ENCODE measurements at places on chromosomes 6 and 20.

- DNase-seq: no peak
Measured at GRCh38 chr6:84093441-84094435, 60.2 kb downstream of the MRAP2 start.

- no peak for DNase-seq
Measured at GRCh38 chr6:16757332-16757731, 3.9 kb downstream of the ATXN1 start.

DNA sequence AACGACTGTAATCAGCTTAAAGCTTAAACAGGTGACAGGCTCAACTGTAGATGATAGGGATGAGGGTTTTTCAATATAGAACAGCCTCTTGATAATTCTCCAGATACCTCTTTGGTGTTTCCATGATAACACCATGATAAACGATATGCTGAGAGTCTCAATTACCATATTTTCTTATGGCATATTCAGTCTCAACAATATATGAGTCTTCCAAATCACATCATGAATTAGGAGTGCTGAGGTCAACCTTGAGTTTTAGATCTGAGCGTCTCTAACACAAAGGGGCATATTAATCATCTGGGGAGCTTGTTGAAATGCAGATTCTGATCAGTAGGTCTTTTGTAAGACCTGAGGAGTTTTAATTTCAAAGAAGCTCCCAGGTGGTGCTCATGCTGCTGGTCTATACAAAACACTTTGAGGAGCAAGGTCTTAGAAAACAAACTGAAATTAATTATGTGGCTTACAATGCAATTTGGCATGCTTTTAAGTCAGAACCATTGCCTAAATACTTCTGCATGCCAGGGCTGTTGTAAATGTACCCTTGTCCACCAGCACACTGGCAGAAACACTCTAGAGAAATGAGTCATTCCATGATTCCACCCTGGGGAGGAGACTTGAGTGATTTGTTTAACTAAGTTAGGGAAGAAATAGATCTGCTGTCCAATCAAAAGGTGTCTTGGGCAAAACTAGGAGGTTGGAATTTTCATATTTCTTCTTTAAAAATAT lies 49.6 kb downstream of the PTCHD4 start:
- no peak for DNase-seq

DNA sequence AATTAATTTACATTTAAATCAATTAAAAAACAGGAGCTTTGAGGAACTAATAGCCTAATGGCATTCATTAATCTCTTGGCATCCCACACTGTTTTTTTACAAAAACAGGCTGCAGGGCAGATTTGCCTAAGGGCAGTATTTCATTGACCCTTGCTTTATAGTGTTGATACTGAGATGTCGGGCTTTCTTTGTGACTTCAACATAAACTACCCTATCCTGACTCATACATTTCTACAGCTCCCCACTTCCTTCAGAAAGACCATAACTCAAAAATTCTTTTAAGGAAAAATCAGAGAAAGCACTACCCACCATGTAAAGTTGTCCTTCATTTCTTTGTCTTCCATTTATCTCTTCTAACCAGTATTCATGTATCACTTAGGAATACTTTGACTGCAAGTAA lies 92.2 kb upstream of the NT5E start:
- DNase-seq: no peak

DNA sequence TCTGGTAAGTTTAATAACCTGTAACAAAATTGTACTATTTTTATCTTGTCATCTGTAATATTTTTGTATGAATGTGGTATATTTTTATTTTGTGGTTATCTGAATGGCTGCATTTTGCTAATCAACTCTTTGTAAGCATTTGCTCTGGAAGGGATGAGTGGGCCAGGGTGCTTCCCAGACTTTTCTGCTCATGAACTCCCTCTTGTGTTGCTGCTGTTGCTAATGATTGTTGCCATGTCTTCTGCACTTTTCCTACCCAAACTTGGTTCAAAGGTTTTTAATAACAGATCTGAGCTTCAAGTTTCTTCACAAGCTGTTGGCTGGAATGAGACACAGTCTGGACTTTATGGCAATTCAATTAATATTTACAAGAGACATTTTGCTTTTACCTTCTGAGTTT lies 1005.7 kb downstream of the HACE1 start:
- no peak for DNase-seq

GRCh38 chr6:149077208-149077607 lies 240.3 kb upstream of the TAB2 start:
- DNase-seq: peak; percentile 90

- no peak for DNase-seq
Measured at GRCh38 chr6:121657972-121658371, 222.5 kb downstream of the GJA1 start.
